Liver (tissue), 10 donors: ENCODE measurements at places on chromosomes 5 and 9. TPM values are rescaled to one million over a fixed set of nuclear protein-coding genes. Genes with fewer than 3 reads are reported as not detected.

Gene PCDHGB4
- total RNA-seq = 2.8 TPM

GRCh38 chr5:51475628-51476027 lies 92.4 kb downstream of the ISL1 start:
- no peak for DNase-seq

DNA sequence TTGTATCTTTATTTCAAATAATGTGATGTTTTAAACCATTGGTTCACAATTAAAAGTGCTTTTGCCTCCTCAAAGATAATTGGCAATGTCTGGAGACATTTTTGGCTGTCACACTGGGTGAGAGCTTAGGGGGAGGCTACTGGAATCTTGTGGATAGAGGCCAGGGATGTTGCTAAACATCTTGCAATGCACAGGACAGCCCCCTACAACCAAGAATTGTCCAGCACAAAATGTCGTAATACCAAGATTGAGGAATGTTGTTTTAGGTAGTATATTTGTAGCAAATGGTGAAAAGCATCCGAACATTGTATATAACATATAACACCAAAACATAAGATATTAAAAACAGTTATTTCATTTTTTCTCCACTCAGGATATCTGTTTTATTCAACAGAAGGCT lies 99.8 kb downstream of the SLC44A1 start:
- DNase-seq = no peak

Gene FBN2
- 4.1 TPM for total RNA-seq

Gene WNT8A
- total RNA-seq = not detected

Gene FGD3
- 6.2 TPM for total RNA-seq

DNA sequence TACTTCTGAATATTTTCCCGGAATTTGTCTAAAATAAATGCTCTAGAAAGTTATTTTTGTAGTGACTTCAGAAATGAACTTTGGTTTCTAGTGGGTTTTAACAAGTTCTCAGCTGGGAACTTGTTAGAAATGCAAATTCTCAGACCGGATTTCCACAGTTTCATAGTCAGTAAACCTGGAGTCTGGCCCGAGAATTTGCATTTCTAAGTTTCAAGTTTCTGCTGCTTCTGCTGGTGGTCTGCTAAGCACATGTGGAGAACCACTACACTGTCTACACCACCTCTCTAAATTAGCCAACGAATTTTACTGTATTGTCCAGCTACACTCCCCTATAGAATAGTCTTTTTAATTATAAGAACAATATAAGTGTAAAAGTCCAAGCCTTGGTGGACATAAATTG lies 208.0 kb downstream of the CHSY3 start:
- DNase-seq = no peak

Gene LRRTM2
- total RNA-seq = not detected

GRCh38 chr5:150064681-150065220 lies 21.6 kb downstream of the CSF1R start:
- DNase-seq = no peak

Gene TSLP
- total RNA-seq = 0.25 TPM

DNA sequence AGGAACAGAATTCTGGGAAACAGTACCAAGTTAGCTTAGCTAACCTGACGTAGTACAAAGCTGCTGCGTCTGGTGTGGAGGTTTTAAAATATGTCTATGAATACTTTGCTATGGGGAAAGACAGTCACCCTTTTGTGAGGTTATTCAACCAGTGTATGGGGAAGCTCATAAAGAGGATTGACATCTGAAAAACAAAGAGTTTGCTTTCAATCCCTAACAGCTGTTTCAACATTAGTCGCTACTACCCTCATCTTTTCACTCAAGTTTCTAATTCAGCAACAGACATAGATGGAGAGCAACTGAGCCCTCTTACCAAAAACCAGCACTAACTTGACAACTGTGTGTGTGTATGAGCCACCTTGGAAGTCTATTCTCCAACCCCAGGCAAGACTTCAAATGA lies 7.8 kb upstream of the MSANTD3 start:
- DNase-seq = no peak

DNA sequence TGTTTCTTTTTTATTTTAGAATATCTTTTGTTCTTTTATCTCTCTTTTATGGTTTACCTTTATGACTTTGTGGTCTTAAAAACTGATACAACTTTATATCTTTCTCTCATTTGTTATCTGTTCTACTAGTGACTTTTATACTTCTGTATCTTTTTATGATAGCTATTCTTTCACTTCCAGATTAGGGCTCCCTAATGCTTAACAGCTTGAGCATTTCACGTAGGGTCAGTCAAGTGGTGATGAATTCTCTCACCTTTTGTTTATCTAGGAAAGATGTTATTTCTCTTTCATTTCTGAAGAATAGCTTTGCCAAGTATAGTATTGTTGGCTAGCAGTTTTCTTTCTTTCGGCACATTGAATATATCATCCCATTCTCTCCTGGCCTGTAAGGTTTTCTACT lies 123.6 kb downstream of the NUDT12 start:
- DNase-seq = no peak

Gene SPINK13
- total RNA-seq = not detected

- no peak for DNase-seq
These were observed 115.7 kb upstream of the MSX2 start for GRCh38 chr5:174608631-174609097.
